ENCODE measurements at places on chromosomes 11 and 22.

GRCh38 chr11:119726585-119727522 is 2.1 kb downstream of the NECTIN1 start:
- DNase-seq: no peak

- no peak for DNase-seq
Measured at GRCh38 chr11:110373051-110373702, 56.6 kb upstream of the FDX1 start.

DNA sequence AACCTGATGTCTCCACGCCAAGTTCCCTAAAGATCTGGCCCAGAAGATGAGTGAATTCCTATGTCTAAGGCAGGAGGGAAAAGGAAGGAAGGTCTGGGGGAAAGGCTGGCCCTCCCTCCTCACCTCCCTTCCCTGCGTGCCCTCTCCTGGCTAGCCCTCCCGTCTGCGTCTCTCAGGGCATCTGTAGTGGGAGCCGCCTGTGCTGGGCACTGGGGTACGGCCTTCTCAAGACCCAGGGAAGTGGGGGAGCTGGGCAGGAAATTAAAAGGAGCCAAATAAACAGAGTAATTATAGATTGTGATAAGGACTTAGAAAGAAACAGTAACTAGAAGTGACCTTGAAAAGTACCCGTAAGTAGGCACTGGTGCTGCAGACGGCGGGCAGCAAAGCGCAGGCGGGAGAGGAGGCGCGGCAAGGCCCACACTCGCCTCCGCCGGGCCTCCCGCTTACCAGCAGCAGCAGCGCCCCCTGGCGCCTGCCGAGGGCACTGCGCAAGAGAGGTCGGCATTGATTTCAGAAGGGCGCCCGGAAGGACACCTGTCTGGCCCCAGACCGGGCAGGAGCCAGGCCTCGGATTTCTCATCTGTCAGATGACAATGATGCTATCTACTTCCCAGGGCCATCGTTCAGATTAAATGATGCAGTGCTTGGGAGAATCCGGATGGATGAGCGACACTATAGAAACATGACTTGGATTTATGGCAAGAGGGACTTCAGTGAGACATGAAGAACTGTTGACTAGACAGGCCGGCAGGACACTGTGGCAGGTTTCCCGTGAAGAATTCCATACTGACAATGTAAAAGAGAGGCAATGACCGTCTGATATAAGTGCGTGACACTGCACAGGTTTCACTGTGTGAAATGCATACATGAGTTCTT is 7.3 kb downstream of the KCNJ1 start:
- DNase-seq: no peak

GRCh38 chr11:58923300-58923788 is 15.9 kb upstream of the GLYATL1 start:
- DNase-seq: peak; percentile 86

DNA sequence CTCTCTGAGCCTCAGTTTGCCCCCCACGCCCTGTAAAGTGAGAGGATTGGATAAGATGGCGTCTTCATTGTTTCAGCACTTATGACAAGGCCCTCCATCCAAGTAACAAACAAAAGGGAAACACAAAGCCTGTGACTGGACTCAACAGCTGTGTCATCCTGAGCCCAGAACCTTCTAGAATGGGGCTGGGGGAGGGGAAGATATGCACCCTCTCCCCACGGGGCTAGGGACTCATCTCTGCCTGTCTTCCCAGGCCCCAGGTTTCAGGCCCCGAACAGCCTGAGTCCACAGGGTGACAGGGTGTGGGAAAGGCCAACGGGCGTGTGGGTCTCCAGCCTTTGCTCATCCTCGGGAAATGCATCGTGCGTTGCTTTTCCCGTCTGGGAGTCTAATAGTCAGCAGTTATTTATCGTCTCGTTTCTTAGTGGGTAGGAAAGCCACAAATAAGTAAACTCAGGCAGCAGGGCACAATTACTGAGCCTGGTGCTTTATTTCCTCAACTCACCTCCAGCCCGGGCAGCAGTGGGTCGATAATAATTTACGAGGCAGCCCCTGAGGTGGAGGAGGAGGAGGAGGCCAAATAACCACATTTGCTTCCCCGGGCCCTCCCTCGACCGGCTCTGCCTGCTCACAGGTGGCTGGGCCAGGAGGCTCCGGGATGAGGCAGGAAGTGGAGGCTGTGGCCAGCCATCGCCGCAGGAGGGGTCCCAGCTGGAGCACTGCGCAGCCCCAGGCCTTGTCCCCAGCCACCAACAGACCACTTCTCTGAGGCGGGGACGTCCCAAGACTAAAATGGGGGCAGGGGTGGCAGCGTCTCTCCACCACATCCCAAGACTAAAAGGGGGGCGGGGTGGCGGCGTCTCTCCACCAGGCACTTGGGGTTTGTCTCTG is 54.4 kb downstream of the FLRT1 start:
- no peak for DNase-seq

DNA sequence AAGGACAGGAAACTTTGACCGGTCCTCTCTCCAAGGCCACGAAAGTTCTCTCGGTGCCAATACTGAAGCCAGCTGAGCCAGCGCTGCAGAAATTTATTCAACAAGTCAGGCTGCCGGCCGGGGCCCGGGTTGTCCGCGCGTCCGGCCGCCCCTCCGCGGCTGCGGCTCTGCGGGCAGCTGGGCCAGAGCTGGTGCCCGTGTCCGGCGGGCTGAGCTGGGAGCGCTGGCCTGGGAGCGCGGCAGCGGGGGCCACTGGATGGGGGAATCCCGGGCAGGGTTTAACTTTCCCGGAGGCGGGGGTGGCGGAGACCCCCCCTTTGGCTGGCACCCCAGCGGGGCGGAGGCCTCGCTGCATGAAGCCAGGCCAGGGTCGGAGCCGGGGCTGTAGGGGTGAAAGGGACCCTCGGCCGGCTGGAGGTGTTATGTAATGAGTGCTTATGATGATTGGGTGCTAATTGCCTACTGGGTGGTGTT is 12.3 kb upstream of the CACNA1I start:
- no peak for DNase-seq

GRCh38 chr22:37893583-37893983 is 12.5 kb upstream of the MICALL1 start:
- no peak for DNase-seq

GRCh38 chr11:102241026-102241425 is 76.3 kb upstream of the BIRC3 start:
- DNase-seq: no peak

DNA sequence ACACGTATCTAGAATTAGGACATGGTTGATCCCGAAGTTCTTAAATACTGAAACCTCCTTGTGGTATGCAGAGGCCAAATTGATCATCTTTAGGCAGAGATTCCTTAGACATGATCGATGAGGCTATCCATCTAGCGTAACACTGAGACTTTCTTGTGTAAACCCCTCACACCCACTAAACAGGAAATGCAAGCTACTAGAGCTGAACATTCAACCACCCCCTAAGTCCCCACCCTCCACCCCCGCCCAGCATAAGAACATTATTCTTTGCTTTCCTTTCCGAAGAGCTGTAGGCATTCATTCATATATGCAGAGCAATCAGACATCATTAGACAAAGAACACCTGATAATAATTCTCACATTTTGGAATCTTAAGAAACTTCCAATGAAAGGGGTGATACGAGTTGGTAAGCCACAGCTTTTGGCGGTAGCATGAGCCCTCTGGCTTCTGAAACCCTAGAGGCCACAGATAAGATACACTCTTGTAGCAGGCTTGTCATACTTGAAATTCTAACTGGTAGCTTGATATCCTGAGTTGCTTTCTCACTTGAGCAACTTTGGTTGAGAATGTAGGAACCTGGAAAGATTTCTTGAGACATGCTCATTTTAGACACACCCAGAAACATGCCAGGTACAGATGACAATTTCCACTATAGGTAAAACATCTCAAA is 42.2 kb downstream of the FLI1 start:
- DNase-seq: no peak

DNA sequence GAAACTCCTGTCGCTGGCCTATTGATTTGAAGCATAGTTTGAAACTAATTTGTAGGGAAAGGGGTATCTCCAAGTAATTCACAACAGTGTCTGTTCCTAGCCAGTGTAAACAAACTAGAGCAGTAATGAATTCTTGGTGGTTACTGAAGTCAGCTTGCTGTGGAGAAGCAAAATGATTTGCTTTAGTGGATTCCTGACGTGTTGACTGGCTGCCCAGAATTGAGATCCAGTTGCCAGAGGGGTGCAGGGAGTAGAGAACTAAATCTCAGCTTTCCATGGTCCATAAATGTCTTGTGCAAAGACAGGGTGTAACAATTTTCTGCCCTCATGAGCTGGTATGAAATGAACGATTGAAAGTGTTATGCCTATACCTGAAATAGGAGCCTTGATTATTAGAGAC is 382.5 kb upstream of the KIRREL3 start:
- no peak for DNase-seq

DNA sequence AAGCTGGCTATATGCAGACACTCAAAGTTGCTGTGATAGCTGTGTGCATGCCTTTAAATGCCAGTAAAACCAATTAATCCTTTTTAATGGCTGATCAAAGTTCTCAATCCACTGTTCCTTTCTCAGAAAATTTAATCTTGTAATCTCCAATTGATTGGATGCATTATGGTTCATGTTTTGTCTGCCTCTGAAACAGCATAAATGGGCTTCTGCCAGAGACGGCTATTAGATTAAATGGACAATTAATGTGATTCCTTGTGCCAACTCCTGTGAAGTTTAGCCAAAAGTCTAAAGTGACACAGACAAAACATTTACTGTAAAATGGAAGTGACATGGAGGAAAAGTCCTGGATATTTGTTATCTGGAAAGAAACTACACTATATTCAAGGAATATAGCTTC is 952.5 kb upstream of the FAT3 start:
- DNase-seq: no peak

- no peak for DNase-seq
Measured at GRCh38 chr11:111845276-111846028, 25.9 kb downstream of the ALG9 start.

DNA sequence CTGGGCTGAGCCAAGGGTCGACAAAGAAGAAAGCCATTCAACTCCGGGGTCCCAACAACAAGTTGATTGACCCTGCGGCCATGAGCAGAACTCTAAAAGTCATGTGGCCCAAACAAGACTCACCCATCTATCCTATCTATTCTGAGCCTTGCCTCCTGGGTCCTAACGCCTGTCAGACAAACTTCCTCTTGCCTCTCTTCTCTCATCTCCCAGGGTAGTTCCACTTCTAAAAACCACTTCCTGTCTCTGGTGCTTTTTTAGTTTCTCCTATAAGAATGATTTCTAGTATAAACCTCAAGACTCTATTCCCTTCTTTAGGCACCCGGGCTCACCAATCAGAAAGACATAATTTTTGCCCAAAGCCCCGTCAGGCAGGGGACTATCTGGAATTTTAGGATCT is 530.2 kb downstream of the DLG2 start:
- DNase-seq: no peak

DNA sequence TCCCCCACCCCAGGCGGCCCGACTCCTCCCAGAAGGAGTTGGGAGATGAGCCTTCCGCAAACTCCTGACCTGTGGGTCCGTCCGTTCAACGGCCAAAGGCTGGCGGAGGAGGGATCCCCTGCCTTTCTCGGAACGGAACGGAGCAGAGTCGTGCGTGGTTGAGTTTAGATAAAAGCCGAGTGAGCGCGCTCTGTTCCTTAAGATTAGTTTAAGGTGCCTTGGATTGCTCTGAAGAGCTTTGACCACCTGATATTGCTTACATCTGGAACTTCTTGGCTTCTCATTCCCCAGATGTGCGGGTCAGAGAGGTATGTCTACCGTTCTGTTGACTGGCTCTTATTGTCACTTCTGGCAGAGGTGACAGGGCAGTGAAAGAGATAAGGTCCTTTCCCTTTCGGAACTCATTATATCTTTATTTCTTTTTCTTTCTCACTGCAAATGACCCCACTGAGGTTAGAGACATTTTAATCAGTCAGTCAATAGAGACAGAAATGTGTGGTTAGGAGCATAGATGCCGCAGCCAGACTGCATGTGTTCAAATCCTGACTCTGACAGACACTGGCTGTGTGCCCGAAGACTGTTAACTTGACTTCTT is at the start of gene TRIM6:
Gene TRIM6 (plus strand): TSS at position 31 of the 595 bp plus-strand sequence. CDS start 261 bp downstream, at position 292.
- peak; percentile 71 for DNase-seq

- DNase-seq: no peak
Measured at GRCh38 chr22:42280836-42281235, 10.4 kb upstream of the TCF20 start.

GRCh38 chr11:132528181-132528580 is 1004.1 kb downstream of the OPCML start:
- DNase-seq: no peak

DNA sequence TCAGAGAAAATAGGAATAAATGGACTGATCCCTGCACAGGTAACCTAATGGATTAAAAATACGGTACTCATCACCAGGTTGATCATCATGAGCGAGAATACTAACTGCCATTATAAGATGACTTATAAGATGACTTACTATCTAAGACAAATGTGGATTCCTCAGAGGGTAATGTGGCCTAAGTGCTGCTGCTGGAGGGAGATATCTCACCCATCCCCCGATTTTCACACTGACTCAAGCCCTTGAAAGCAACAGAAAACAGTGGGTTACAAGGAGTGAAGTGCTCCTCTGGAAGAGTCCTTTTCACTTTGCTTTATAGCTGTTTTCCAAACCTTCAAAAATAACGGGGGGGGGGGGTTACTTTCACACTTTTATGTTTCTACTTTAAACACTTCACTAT is 920 bp downstream of the TMEM218 start:
- DNase-seq: no peak

GRCh38 chr11:24412722-24413121 is 84.1 kb upstream of the LUZP2 start:
- no peak for DNase-seq

- no peak for DNase-seq
Measured at GRCh38 chr11:35223371-35223796, 84.4 kb downstream of the CD44 start.

- no peak for DNase-seq
Measured at GRCh38 chr11:103545551-103545950, 436.3 kb downstream of the DYNC2H1 start.

DNA sequence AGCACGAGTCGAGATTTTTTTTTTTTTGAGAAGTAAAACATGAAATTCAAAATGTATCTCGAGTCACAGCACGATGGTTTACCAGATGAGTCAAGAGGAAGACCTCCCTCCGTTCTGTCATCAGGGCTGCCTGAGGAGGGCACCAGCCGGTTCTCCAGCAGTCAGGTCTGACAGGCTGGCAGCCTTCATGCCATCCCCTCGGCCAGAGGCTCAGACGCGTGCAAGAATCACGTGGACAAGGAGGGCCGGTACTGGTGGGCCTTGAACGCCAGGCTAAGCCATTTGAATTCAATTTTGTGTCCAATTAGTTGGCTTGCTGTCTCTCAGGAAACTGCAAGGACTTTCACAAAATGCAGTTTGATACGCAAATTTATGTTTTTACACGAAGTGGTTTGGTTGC is 1412.2 kb downstream of the BRD1 start:
- no peak for DNase-seq

GRCh38 chr11:33320016-33320813 is 63.0 kb downstream of the HIPK3 start:
- DNase-seq: no peak
